ENCODE measurements at places on chromosomes 3 and 15.

- DNase-seq, result no peak
Measured at GRCh38 chr3:56800832-56801661, 702 bp downstream of the ARHGEF3 start.

GRCh38 chr3:40597441-40597840 lies 72.7 kb downstream of the ZNF621 start:
- DNase-seq, result no peak

GRCh38 chr3:130789782-130790322 lies 43.2 kb upstream of the PIK3R4 start:
- no peak for DNase-seq

DNA sequence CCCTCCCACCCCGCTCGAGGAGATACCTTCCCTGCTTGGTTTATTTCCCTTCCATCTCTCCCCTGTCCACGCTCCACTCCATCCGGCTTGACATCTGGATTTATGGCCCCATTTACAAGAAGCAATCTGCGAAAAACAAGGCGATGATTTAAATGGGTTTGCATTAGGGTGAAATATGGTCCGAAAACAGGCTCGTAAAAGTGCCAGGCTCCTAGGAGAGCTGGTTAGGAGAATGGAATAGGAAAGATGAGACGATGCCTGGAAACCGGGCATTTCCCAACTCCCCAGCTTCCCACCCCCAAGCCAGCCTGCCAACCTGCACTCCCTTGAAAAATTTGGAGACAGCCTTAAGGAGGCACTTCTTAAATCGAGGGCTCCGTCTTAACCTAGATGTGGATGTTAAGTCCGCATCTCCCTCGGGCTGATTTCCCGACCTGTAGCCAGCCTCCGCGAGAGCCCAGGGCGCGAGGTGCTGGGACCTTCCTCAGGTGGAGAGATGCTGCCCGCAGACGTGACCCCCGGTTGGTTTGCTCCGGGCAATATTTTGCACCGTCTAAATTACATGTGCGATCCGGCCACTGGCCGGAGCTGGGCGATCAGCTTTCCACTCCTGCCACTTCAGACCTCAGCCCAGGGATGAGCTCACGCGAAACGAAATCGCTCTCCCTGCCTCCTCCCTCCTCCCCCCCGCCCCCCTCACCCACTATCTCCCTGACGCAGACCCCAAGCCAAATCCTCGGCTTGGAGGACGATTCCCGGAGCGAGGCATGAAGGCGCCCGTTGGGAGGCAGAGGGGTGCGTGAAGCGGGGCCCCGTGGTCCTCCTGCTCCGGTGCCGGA lies 1.3 kb downstream of the GRM7 start:
- DNase-seq, result no peak

GRCh38 chr3:123678108-123678511 lies 93.3 kb upstream of the HACD2 start:
- no peak for DNase-seq

DNA sequence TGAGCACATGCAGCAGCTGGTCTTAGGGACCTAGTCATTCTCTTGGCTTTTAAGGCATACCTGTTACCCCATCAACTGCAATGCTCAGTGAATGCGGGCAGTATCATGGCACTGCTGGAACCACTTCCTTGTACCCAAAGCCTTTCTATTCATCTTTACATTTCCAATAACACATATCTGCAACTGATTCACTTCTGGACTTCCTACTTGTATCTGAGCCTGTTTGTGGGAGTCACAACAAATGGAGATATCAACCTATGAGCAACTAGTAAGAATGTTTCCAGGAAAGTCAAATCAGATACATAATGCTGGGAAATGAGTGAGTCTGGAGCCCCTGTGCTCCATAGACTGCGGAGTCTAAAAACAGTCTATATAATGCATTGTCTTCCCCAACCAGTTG lies 61.4 kb upstream of the PARL start:
- no peak for DNase-seq

DNA sequence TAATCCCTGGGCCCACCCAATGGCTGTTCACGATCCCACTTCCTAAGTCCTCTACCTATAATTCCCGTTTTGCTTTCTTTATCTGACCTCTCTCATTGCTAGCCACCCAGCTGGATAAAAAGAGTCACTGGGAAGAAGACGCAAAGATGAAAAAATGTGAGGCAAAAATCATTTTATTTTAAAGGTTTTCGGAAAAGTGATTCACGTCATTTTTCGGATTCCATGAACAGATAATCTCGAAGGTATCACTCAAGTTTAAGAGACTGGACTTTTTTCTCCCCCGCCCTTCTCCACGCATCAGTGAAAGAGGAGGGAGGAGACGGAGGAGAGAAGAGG lies 266.6 kb downstream of the CGGBP1 start:
- DNase-seq, result no peak

DNA sequence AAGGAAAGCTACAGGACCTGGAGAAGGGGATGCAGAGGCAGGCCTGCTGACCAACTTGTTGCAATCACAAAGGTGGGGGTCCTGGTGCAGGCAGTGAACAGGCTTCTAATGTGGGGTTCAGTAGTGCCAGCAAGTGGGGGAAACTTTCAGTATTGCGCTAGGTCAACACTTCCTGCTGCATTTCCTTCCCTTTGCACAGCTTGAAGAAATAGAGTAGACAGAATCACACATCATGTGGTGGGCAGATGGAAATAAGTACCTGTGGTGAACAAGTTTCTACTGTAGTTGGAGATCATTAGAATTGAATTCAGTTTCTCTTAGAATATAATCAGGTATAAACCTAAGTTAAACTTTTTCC lies 63.4 kb downstream of the RGMA start:
- DNase-seq, result peak; percentile 36

GRCh38 chr3:148332509-148332908 lies 365.2 kb upstream of the AGTR1 start:
- no peak for DNase-seq

DNA sequence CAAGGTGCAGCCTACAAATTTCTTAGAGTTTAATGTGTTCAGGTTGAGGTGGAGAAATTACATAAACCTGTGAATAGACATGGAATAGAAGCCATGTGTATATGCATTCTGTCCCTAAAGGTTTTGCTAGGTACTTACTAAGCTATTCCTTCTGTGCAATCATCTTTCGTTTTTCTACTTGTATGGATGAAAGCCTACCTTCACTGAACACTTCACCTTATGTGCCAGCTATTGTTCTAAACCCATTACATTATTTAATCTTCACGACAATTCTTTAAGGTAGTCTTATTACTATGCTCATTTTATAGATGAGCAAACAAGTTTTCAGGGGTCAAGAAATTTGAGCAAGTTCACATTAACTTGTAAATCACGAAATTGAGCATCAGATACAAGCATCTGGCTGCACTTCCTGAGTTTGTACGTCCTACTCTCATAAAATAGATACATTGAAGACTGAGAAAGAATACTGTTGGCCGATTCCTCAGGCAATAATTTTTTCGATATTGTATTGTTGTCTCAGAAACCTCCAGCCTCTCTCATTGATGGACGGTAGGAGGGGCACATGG lies 635 bp upstream of the RCN2 start:
- DNase-seq, result no peak

DNA sequence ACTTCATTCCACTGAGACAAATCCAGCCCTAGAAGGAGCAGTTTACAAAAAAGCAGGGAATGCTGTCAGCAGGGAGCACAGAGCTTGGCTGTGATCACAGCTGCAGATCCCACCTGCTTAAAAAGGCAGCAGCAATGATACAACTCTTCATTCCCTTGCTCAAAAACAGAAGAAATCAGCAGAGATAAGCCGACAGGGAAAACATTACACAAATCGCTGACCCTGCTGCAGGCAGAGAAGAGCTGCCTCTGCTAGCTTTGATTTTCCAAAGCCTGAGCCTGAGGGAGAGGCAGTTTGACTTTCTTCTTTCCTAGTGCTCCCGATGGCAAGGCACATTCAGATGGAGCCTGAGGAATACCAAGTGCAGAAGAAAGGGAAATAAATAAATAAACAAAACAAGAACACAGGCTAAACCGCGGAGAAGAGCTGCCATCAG lies 80.2 kb downstream of the SHQ1 start:
- DNase-seq, result no peak

DNA sequence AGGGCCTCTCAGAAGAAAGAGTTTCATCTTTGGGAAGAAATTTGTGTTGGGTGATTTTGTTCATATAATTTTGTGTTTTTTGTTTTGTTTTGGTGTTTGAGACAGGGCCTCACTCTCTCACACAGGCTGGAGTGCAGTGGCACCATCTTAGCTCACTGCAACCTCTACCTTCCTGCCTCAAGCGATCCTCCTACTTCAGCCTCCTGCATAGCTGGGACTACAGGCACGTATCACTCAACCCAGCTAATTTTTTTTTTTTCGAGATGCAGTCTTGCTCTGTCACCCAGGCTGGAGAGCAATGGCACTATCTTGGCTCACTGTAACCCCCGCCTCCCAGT lies 29.0 kb upstream of the PIK3CB start:
- DNase-seq, result no peak

DNA sequence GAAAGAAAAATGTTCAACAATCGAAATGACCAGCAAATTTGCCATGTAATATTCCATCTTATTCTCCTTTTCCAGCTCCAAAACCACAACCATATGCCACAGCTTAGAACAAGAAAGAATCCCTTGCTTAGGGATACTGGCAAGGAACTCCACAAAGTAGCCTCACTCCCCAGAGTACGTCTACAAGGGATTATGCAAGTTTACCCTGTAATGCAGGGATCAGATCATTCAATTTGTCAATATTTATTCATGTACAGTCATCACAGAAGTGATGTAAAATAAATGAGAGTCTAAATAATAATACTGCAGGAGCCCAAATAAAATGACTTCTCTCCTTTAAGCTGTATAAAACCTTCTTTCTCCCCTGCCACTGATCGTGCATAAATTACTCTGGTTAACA lies 23.5 kb upstream of the MYO1E start:
- DNase-seq, result no peak

DNA sequence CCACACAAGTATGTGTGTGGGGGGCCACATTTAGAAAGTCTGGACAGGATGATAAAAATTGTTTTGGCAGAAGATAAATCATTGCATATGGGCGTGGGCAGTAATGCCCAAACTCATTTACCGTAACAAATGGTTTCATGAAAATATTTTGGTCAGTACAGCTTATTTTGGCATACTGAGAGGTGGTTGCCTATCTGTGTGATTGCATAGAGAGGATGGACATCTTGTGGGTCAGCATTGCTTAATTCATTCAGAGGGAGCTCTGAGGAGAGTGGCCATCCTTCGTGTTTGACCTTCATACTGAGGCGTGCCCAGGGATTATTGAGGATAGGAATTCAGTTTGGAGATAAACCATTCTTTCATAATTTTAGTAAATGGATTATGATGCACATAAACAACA lies 162.5 kb downstream of the GAP43 start:
- DNase-seq, result no peak

DNA sequence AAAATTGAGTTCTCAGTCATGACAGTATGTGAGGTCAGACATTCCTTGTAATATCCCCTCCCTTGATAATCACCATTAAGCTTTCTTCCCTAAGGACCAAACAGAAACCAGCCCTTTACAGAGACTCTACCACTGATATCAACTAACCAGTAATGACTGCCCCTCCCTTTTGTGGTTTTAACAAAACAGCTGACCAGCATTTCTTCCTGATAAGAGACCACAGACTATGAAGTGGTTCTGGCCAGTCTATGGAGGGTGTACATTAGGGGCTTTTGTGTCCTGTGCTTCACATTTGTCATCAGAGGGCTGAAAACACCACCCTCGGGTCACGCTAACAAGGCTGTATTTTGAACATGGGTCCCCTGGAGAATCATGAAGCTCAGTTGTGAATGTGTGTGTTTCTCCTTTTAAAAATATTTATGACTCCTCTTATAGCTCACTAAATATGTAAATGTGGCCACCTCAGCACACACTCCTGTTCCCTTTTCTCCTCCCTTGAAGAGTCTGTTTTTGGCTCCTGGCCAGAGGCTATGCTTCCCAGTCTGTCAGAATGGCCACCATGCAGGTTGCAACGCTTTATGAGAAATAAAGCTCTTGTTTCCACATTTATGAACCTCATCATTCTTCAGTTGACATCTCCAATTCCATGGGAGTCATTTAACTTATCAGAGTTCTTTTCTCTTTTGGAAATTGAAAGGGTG lies 239.3 kb downstream of the CPNE4 start:
- DNase-seq, result no peak

DNA sequence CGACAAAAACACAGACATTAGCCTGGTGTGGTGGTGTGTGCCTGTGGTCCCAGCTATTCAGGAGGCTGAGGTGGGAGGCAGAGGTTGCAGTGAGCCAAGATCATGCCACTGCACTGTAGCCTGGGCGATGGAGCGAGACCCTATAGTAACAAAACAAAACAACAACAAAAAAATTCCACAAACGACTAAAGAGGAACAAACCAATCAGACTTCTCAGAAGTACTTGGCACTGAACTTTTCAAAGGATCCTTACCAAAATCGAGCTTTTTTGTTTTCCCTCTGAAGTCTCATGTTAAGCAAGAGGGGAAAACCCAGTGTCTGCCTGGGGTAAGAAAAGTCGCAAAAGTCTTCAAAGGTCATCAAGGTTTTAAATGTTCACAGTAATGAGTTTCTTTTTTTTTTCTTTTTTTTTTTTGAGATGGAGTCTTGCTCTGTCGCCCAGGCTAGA lies 30.1 kb upstream of the TFRC start:
- no peak for DNase-seq

DNA sequence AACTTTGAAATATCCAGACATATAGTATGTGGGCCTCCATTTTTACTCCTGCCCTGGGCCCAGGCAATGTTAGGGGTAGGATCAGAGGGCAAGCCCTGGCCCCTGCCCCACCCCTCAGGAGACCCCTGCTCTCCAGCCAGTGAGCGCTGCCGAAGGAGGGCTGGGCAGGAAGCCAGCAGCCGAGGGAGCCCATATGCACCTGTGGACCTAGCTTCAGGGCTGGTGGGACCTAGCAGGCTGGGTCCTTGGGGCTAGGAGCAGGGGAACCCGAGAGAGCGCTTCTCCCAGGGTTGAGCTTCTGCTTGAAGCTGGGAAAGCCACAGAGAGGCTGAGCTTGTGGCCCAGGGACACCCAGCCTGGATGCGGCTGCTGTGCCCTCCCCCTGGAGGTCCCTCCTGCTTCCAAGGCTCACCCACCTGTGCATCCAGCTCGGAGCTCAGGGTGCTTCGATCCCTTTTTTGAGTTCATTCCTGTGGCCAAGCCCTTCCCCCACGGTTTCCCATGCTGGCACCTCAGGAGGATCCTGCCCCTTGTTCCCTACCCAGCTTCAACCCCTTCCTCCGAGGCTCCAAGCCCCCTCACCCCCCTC lies 21.0 kb upstream of the CYP11A1 start:
- no peak for DNase-seq

DNA sequence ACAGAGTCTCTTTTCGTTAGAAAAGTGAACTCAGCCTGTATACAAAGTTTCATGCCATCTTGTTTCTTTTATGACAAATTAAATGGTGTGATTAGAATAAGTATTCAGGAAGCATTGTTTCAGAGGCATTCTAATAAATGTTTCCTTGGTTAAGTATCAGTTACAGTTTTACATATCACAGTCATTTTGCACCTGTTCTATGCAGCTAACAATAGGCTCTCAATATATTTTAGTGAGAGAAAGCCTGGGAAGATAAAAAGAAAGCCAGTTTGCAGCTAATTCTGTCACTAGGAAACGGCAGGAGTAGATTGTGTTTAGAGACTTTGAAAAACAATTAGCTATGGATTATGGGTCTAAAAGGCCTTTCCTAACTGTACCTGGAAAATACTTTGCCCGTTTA lies 252.8 kb downstream of the ZIC1 start:
- no peak for DNase-seq

GRCh38 chr3:4904811-4905695 lies 74.2 kb upstream of the BHLHE40 start:
- DNase-seq, result no peak

- DNase-seq, result peak; percentile 34
Measured at GRCh38 chr3:124671106-124671505, 59.1 kb upstream of the UMPS start.

Data from HL-60 (cell line).